ENCODE measurements at places on chromosomes 12 and 14.

GRCh38 chr14:54637270-54638134, 70.6 kb downstream of the SAMD4A start:
- DNase-seq: no peak

GRCh38 chr14:53943751-53944083, 12.9 kb downstream of the BMP4 start:
- DNase-seq: no peak

GRCh38 chr12:53552361-53553327, 45.4 kb upstream of the NPFF start:
- DNase-seq: no peak

- DNase-seq: peak; percentile 41
Measured at GRCh38 chr12:19273482-19274330, 144.2 kb downstream of the PLEKHA5 start.

- no peak for DNase-seq
Measured at GRCh38 chr12:5584412-5585175, 152.7 kb downstream of the NTF3 start.
